ENCODE measurements at places on chromosomes 1 and 21. TPM values are rescaled to one million over a fixed set of nuclear protein-coding genes. Genes with fewer than 3 reads are reported as not detected.

Gene DTL
- 52.3 TPM for total RNA-seq

Gene LCE1E
- total RNA-seq: not detected

Gene ARHGAP30
- 0.52 TPM for total RNA-seq

Gene KCNQ4
- total RNA-seq: 3.3 TPM

Gene LMX1A
- total RNA-seq: not detected

Gene HES2
- 1.9 TPM for total RNA-seq

DNA sequence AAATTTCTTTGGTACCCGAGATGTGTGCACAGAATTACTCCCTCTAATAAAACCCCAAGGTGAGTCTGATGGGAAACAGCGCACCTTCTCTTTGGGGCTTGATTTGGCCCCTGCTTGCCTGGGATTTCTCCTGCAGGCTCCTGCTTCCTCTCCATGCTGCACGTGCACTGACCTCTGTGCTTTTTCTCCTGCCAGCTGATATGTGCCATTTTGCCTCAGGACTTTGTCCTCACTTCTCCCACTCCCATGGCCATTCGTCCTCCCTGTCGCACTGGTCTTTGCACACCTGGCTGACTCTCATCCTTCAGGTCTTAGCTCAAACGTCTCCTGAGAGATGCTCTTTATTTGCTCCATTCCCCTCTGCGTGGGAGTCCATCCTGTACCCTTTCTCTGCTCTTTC lies 1.2 kb downstream of the CBR1 start:
- H3K27me3 ChIP-seq: peaks cover 14% of the 10 kb centered on the region
- H3K4me3 ChIP-seq: peak overlapping the region; percentile 86
- H3K36me3 ChIP-seq: peaks cover 55% of the 10 kb centered on the region

- no peak overlapping the region for H3K4me3 ChIP-seq
- peaks cover 28% of the 10 kb centered on the region for H3K36me3 ChIP-seq
- H3K4me1 ChIP-seq: no peaks in the 10 kb centered on the region
- no peak for DNase-seq
Observed at GRCh38 chr21:24436236-24436635, 1171.0 kb downstream of the MRPL39 start.

GRCh38 chr1:109938556-109938955 lies 27.9 kb downstream of the CSF1 start:
- H3K27me3 ChIP-seq: peaks cover 6% of the 10 kb centered on the region
- H3K4me1 ChIP-seq: no peaks in the 10 kb centered on the region
- no peak overlapping the region for H3K27ac ChIP-seq
- H3K4me3 ChIP-seq: no peak overlapping the region
- peaks cover 10% of the 10 kb centered on the region for H3K36me3 ChIP-seq

- H3K4me3 ChIP-seq: no peak overlapping the region
- peaks cover 11% of the 10 kb centered on the region for H3K36me3 ChIP-seq
- H3K27me3 ChIP-seq: no peaks in the 10 kb centered on the region
- no peak for DNase-seq
Observed at GRCh38 chr1:238336531-238336930, 445.8 kb upstream of the ZP4 start.

All from WTC11 (cell line).